ENCODE measurements at places on chromosomes 6 and 20.

DNA sequence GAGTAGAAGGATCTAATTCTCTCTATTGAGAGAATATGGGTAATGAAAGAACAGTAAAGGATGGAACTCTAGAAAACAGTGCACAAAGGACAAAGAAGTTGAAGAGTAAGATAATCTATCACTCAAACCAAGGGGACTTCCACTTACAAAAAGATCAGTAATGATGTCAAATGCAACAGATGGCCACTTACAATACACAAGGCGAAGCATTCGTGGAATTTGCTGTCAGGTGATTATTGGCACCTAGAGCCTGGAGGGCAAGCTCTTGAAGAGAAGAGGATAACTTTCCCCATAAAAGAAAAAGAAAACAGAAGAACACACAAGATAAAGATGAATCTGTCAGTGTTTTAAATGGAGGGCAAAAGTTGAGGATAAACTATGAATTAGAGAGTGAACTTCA lies 256.0 kb upstream of the TCF21 start:
- no peak for DNase-seq

DNA sequence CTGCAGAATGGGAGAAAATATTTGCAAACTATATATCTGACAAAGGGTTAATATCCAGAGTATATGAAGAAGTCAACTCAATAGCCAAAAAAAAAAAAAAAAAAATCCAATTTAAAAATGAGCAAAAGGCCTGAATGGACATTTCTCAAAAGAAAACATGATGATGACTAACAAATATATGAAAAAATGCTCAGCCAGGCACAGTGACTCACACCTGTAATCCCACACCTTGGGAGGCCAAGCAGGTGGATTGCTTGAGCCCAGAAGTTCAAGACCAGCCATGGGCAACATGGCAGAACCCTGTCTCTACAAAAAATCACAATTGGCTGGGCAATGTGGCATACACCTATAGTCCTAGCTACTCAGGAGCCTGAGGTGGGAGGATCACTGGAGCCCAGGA lies 2.1 kb upstream of the ECHDC1 start:
- DNase-seq, result no peak

GRCh38 chr20:50333812-50334211 lies 143.2 kb downstream of the CEBPB start:
- DNase-seq, result no peak

GRCh38 chr6:160000280-160000704 lies 31.4 kb downstream of the IGF2R start:
- no peak for DNase-seq

DNA sequence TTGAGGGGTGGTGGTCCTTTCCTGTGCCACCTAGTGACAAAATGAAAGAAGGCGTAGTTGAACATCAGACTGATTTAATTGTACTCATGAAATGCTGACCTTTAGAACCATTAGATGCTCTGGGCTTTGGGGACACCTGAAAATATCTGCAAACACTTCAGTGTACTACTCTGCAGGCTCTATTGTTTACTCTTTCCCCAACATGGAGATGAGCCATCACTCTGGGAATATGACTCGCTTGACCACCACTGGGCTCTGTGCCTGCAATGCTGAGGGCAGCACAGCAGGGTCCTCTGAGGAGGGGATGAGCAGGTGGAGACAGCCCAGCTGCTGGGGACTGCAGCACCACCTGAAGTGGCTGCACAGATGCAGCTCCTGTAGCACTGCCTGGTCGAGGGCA lies 74.8 kb upstream of the SLC24A3 start:
- DNase-seq, result no peak

DNA sequence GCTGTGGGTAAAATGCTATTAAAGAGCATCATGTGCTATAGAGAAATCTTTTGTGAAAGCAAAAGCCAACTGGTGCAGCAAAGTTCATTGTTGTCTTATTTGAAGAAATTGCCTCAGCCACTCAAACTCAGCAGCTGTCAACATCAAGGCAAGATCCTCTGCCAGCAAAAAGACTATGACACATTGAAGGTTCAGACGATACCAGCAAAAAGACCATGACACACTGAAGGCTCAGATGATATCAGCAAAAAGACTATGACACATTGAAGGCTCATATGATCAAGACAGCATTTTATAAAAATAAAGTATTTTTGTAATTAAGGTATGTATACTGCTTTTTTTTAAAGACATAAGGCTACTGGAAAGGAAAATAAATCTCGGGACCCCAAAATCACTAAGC lies 118.4 kb upstream of the RUNX2 start:
- DNase-seq, result no peak

DNA sequence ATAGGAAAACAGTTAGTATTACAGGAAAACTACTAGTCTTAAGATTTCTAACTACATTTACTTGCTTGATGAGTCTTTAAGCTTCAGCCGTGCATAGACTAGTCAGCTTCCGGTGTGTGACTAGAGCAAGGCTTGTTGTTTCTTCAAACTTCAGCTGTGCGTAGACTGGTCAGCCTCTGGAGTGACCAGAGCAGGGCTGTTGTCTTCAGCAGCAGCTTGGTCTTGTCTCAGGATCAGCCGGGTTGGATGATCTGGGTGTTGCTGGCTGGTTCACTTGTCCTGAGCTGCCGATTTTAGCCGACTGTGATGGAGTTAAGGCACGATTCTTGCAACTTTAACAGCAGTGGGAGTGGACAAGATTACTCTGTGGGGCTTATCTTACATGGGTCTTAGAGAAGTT lies 44.7 kb downstream of the HLA-C start:
- DNase-seq, result no peak

- DNase-seq, result no peak
Measured at GRCh38 chr20:38471987-38472512, 593 bp upstream of the RALGAPB start.

DNA sequence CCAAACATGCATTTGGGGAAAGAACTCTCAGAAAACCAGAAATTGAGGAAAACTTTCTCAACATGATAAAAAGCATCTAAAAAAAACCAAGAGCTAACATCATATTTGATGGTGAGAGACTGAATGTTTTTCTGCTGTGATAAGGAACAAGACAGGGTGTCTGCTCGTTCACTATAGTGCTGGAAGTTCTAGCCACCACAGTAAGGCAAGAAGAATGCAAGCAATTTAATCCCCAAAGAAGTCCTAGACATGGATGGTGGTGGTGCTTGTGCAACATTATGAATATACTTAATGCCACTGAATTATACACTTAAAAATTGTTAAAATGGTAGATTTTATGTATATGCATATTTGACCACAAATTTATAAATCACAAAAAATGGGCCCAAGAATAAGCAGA lies 53.4 kb downstream of the LYRM2 start:
- no peak for DNase-seq

DNA sequence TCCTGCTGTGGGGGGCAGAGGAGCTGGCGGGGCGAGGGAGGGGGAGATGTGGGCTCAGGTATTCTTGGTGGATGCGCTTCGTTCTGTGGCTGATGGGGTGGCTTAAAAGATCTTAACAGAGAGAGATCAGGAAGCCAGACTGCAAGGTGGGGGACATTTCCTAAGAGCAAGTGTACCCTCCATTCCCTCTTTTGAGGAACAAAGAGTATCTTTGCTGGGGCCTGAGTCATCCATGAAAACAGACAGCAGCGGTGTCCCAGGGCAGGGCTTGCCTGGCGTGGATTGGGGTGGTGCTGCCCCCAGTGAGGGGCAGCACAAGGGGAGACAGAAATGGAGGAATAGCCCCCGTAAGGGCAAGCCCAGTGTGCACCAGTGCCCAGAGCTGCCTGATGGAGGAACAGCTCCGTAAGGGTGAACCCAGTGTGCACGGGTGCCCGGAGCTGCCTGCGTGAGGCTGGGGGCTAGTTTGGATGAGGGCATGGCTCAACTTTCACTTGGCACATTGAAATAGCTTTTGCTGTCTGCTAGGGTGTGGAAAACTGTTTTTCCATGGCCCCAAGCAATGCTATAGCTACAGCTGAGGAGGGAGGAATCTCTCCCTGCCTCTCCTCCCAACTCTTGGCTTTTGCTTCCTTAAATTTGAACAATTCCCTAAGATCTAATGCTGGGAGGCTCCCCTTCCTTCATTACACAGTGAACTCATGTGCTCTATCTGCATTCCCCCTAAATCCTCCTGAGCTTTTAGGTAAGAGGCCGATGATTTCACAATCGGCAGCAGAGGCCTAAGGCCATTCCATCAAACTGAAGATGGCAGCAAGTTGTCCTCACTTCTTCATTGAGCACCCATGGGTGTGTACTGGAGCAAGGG lies 12.9 kb downstream of the MAPK13 start:
- DNase-seq, result no peak

DNA sequence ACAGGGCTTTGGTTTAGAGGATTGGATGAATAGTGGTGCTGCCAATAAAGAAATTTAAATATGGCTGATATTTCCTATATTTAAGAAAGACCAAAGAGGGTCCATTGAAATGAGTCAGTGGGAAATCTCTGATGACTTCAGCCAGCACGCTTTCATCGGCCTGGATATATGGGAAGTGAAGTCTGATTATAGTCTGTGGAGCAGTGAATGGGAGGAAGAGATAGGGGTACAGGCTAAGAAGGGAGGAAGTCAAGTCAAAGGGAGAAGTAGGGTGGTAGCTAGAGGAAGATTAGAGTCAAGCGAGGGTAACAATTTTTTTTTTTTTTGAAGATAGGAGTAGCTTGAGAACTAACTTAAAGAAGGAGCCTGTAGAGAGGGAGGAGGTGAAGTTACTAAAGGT lies 22.7 kb downstream of the SLC16A10 start:
- DNase-seq, result no peak

DNA sequence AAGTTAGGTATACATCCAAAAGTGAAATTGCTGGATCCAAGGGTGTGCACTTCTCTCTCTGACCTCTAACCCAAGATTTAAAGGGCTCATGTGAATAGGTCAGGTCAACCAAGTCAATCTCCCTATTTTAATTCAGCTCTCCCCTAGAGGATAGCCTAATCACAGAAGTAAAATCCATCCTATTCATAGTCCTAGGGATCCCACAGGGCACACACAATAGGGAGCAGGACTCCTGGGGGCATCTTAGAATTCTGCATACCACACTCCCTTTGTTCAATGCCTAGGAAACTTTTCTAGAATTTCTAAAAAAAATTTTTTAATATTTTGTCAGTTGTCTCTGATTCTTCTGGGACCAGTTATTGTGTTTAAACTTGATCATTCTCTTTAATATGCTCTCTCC lies 35.1 kb downstream of the CST9L start:
- no peak for DNase-seq

GRCh38 chr20:37360391-37361115 lies 14.6 kb downstream of the SRC start:
- no peak for DNase-seq

DNA sequence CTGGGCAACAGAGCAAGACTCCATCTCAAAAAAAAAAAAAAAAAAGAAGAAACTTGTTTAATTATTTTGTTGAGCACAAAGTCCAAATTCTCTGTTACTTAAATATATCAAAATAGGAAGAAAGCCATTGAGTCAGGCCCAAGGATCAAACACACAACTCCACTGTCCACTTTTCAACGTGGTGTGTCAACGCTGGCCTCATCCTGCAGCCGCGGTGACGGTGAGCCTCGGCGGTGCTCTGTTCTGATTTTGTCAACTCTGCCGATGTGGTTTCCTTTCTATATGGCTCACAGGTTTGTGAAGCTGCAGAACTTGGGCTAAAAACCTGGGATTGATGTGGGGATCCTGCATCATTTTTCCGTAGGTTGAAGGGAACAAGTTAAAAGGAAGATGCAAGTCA lies 3.2 kb upstream of the SMOC2 start:
- DNase-seq, result no peak

DNA sequence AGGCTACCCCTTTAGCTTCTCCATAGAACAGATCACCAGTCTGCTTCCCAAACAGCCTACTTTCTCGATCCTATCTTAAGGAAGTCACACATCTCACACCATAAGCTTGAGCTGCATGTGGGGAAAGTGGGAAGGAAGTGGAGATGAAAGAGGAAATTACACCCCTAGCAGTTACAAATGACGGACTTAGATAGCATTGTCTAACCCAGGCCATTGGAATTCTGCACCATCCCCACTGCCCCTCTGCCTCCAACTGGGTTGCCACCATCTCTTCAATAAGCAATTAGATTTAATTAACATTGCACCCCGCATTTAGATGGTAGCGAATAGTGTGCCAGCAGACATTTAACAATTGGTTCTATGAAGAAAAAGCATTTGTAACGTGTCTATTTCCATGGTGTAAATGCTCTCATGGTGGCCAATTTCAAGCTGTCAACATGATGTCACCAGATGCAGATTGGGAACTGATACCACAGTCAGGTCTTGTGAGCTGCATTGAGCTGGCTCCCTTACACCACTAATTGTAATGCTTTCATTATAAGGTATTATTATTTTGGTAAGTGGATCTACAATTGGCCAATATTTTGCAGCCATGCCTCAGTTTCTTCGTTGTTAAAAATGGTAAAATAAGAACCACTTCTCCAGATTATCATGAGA lies 124.7 kb downstream of the CD24 start:
- DNase-seq, result no peak

DNA sequence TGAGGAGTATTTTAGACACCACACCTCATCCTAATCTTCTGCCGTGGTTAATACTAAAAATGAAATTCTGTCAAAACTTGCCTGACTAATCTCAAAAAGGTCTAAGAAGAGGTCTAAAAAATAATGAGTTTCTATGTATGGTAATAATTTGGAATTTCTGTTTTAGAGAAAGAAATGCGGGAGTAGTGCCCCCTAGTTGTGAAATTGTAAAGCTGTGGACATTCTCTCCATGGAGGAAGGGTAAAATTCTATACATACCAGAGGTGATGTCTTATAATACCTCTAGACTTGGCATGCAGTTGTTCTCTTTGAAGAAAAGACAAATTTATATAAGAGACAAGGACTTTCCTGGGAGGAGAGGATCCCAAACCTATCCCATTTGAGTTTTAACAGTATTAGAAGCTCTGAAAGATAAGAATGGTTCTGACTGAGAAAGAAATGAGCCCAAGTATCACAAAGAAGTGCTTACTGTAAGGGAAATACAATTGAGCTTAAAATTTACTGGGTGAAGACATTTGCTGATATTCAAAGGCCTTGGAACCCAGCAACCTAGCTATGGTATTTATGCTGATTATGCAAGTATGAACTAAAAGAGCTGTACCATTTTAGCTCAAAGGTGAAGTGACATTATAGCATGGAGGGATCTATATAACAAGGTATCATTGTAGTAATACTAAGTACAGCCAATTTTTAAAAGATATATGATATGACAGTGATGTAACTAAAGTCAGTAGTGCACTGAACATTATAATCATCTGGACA lies 5.1 kb upstream of the EPHA7 start:
- DNase-seq, result no peak

DNA sequence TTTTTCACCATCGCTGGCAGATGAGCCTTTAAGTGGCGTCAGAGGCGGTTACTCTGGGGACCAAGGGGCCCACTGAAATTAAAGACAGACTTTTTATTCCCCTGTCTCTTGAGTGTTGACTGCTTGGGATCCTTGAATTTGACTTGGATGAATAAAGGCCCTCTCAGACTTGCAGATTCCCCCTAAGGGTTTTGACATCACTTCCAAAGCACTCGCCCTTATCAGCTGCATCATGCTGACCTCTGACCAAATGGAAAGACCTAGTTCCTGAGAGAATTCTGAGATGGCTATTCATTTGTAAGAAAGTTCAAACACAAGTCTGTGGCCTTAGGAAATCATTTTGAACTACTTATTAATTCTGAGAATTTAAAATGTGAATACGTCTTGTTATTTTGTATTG lies 13.5 kb upstream of the MOXD1 start:
- no peak for DNase-seq

GRCh38 chr6:139159016-139159415 lies 24.1 kb downstream of the HECA start:
- DNase-seq, result no peak

GRCh38 chr6:30424549-30424948 lies 64.8 kb upstream of the HLA-E start:
- no peak for DNase-seq
